ENCODE measurements at places on chromosomes 4 and X.
A peak's percentile ranks its signal among the peaks of the same experiment; 100 is the strongest.

- no peak for DNase-seq
These were observed 96.7 kb downstream of the ITM2A start for GRCh38 chrX:79270401-79270800.

- DNase-seq, result no peak
These were observed 66.5 kb downstream of the EFNB1 start for GRCh38 chrX:68895341-68895755.

GRCh38 chrX:65997978-65998717 lies 41.7 kb downstream of the VSIG4 start:
- no peak for DNase-seq

- DNase-seq, result no peak
These were observed 120.0 kb downstream of the SH3RF1 start for GRCh38 chr4:169150806-169151205.

DNA sequence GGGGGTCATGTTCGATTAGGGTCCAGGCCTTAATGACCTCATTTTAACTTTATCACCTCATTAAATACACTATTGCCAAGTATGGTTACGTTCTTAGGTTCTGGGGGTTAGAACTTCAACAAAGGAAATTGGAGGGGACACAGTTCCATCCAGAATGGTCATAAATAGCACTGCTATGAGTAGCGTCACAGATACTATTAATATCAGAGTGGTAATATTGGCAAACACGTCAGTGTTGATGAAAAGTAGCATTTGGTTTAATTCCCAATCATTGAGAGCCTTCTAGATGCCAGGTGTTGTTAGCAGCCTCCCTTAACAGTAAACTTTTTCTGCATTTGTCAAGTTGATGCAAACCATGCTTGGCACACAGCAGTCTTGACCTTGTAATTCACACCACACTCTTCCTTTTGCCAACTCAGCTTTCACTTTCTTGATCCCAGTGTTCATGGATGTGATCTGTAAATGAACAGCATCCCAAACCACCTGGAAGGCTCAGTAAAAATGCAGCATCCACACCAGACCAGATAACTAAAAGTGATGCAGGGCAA lies 912.5 kb upstream of the TENM3 start:
- no peak for DNase-seq

DNA sequence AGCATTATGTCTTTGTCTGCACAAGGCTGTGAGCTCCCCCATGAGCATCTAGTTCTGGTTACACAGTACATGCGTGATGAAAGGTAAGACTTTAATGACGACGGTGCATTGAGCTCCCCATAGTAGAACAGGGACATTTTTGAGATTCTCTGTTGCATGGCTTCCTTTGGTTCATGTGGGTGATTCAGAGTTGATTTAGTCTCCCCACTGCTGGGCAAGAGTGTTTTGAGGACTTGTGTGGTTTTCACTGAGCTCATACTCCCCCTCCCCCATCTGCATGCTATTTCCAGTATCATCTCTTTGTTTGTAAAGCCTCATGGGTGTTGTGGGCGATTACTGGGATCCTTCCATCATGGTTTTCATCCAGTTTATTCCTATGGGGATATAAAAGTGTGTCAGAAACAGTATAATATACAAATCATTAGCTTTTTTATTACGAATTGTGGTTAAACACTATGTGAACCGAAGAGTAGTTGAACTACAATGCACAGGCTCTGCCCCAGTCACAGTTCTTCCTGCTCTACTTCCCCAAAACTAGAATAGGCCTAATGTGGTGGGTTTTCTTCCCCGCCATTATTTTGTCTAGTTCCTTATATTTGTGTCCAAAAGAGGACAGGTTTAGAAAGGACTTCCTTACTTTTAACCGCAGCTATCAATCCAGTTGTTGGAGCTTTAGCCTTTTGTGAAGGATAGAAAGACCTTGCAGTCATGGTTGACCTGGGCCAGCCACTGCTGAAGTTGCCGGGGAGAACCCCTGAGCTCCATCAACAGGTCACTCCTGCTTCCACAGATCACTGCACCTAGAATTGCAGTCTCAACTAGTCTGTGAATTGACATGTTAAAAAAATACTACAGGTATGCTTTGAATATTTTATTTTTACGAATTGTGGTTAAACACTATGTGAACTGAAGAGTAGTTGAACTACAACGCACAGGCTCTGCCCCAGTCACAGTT lies 30.4 kb downstream of the KIT start:
- no peak for DNase-seq

GRCh38 chrX:318068-318738 lies 393 bp downstream of the GTPBP6 start:
- peak; percentile 89 for DNase-seq

- no peak for DNase-seq
These were observed 17.1 kb downstream of the SPON2 start for GRCh38 chr4:1155314-1155713.

- DNase-seq, result no peak
These were observed 50.1 kb downstream of the ADD1 start for GRCh38 chr4:2893772-2894171.

- DNase-seq, result no peak
These were observed 13.6 kb upstream of the C4orf50 start for GRCh38 chr4:6031846-6032245.

GRCh38 chr4:44157611-44158277 lies 290.9 kb downstream of the KCTD8 start:
- DNase-seq, result no peak

GRCh38 chrX:43562372-43562771 lies 93.7 kb upstream of the MAOA start:
- DNase-seq, result no peak

DNA sequence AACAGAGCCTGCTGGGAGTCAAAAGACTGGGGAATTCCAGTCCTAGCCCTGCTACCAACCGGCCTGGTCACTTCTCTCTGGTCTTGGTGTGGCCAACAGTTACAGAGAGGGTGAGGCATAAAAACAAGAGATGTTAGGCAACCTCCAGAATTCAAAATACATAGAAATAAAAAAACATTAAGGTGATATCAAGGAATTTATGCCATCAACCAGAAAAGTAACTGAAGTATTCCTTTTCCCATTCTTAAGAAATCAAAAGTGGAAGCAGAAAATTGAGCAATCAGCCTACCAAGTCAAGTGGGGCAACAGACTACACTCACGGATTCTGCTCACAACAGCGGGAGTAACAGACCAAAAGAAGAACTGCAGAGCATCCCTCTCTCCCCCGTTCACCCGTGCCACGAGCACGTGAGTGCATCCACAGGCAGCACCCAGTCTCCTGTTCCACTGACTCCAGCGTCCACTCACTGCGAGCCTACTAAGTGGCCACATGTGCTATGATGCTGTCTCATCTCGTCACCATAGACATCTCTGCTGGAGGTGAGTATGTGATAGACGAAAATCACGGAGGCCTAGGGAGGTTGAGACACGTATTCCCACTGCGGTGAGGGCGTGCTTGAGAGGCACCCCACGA lies 29.3 kb downstream of the AFAP1 start:
- peak; percentile 26 for DNase-seq

- no peak for DNase-seq
These were observed 558.9 kb upstream of the TENM3 start for GRCh38 chr4:181684310-181684709.

DNA sequence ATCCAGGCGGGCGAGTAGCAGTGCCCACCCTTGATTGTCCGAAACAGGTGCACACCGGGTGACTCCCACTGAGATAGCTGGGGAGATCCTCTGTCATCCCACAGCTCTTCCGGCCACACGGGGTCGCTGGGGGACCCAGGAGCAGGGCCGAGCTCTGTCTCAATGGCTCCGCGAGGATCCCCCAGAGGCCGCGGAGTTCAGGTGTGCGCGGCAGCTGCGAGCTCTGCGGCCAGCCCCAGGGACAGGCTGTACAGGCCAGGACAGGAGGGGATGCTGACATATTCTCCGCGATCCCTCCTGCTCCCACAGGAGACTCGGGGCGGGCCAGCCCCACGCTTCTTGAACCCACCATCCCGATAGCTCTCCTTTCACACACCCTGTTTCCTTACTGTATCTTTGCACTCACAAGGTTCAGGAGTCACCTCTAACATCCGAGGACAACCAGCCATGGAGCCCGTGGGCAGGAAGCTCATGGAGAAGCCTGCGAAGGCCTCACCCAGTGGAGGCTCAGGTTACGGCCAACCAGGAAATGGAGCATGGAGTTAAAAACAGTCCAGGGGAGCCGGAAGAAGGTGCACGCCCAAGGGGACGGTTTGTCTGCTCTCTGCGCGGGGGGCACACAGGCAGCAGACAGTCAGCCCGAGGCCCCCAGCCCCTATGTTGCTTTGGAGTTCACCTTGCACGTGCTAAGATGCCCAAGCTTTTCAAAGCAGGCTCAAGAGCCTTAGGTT lies 77.9 kb upstream of the AMELX start:
- DNase-seq, result no peak

GRCh38 chr4:22456291-22456690 lies 59.6 kb downstream of the ADGRA3 start:
- no peak for DNase-seq

DNA sequence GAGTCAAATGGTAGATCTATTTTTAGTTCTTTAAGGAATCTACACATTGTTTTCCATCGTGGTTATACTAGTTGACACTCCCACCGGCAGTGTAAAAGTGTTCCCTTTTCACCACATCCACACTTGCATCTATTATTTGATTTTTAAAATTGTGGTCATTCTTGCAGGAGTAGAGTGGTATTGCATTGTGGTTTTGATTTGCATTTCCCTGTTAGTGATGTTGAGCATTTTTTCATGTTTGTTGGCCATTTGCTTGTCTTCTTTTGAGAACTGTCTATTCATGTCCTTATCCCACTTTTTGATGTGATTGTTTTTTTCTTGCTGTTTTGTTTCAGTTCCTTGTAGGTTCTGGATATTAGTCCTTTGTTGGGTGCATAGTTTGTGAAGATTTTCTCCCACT lies 70.0 kb downstream of the TAB3 start:
- DNase-seq, result no peak

DNA sequence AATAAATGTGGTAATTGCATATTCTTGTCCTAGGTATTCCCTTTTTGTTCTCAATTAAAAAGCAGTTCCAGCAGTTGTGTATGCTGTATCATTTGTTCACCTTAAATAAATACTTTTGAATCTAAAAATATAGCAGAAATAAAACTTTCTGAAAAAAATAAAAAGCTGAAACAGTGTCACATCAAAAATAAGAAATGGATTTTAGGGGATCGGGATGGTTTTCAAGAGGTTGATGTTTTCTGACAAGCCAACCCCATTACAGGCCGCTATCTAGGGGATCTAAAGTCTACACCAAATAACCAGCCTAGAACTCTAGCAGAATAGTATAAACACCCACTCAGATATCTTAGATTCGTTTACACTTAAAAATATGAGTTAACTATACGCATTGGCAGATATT lies 95.4 kb upstream of the MAML3 start:
- no peak for DNase-seq

GRCh38 chrX:65407157-65407626 lies 127.4 kb downstream of the LAS1L start:
- DNase-seq, result no peak

- DNase-seq, result no peak
These were observed 77.8 kb downstream of the OR13H1 start for GRCh38 chrX:131621650-131622049.

GRCh38 chr4:35250761-35251160 lies 993.6 kb downstream of the ARAP2 start:
- no peak for DNase-seq

DNA sequence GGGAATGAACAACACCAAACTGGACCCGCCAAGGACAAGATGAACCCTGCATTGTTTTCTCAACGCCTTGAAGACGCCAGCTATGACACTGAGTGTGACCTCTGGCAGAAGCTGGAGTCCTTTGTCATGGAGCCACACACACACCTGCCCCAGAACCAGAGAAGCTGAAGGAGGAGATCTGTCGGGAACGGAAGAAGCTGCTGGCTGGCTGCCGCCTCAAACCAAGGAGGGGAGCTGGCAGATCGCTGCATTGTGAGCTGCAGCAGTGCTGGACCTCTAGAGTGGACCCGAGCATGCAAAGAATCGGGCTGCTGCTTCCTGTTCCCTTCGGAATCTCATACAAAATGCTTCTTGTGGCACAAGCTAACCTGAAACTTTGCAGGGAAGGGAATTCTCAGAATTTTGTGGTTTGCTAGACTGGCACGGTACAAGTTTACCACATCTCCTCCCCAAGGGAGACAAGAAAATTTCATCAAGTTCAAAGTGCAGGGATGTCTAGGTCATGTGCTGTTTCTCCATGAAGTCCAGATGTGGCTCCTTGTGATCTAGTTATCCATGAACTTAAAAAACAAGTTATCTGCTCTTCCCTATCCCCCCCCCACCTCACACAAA lies 23.4 kb upstream of the GLRB start:
- no peak for DNase-seq

DNA sequence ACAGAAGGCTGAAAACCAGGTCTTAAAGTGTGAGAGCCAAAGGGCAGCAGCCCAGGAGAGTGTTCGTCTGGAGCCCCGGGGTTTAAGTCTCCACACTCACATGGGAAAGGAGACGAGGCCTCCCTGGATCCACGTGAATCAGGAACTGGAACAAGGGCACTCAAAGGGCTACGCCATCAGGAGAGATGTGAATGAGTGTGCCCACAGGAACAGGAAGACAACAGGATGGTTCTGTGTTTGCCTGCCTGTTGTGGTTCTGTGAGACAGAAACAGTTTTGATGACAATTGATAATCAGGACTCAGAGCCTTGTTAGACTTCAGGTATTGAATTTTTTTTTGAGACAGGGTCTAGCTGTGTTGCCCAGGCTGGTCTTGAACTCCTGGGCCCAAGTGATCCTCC lies 4.9 kb upstream of the CTBP1 start:
- no peak for DNase-seq

DNA sequence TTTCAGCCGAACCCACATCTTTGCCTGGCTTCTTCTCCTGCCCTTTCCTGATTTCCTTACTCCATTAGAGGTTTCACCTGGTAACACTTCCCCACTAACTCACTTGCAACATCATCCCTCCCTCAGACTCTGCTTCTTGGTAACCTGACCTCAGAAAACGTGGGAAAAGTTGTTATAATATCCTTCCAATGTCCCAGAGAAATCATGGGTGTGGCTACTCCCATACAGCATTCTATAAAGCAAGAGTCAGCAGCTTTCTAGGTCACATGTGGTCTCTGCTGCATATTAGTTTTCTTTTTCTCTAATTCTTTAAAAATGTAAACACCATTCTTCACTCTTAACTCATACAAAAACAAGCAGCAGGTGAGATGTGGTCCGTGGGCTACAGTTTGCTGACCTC lies 283.1 kb upstream of the MAOA start:
- DNase-seq, result no peak

- DNase-seq, result no peak
These were observed 151.2 kb upstream of the SLC4A4 start for GRCh38 chr4:71187404-71188155.

- DNase-seq, result peak; percentile 57
These were observed 312.8 kb downstream of the TENM3 start for GRCh38 chr4:182555997-182556418.

DNA sequence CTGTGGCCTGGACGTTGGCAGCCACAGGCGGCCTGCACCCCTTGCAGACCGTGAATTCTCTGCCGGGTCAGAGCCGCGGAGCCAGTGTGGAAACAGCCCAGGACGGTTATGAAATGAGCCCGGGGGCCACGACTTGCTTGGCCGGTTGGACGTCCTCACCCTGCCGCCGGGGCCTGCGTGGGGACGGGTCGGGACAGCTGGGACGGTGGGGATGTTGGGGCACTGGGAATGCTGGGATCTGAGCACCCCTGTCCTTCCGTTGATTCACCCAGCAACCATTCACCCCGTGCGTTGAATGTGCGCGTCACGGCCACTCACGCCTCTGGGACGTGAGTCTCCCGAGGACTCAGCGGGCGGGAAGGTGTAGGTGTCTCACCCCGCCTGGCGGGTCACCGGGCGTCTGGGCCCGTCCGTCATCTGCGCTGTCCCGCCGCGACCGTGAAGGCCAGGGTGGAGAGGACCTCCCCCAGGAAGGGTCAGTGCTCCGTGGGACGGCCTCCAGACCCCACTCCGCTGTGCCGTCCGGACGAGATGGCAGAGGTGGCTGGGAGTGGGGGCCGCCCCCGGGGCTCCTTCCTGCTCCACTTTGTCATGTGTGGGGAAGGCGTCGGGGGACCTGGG lies 4.5 kb upstream of the PLCXD1 start:
- peak; percentile 80 for DNase-seq

Measured in T47D (cell line).